ENCODE measurements at places on chromosomes 5 and 9.

DNA sequence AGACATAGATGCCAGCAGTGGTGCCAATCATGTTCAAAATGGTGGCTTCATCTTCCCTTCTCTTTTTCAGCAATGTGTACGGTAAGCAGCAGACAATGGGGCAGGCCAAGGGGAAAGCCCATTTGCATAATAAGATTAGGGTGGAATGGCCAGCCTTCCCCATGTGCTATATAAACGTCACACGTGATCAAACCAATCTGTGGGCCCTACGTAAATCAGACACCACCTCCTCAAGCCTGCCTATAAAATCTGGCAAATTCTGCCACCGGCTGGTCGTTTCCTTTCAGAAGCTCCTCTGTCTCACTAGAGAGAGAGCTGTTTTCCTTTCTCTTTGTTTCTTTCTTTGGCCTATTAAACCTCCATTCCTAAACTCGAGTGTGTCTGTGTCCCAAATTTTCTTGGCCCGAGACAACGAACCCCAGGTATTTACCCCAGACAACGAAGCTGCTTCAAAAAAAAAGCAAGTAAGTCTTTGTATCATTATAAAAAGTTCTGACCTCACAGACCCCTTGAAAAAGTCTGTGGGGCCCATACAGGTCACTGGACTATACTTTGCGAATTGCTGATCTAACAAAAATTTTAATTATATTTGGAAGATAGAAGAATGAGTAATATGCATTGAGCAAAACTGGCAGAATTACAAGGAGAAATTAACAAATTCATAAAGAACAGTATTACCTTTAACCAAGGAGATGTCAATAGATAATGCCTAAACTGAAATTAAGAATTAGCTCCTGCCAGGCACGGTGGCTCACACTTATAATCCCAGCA is 15.2 kb downstream of the ZBTB5 start:
- DNase-seq = no peak

- no peak for DNase-seq
These were observed 167.7 kb downstream of the TARS1 start for GRCh38 chr5:33608344-33609041.

DNA sequence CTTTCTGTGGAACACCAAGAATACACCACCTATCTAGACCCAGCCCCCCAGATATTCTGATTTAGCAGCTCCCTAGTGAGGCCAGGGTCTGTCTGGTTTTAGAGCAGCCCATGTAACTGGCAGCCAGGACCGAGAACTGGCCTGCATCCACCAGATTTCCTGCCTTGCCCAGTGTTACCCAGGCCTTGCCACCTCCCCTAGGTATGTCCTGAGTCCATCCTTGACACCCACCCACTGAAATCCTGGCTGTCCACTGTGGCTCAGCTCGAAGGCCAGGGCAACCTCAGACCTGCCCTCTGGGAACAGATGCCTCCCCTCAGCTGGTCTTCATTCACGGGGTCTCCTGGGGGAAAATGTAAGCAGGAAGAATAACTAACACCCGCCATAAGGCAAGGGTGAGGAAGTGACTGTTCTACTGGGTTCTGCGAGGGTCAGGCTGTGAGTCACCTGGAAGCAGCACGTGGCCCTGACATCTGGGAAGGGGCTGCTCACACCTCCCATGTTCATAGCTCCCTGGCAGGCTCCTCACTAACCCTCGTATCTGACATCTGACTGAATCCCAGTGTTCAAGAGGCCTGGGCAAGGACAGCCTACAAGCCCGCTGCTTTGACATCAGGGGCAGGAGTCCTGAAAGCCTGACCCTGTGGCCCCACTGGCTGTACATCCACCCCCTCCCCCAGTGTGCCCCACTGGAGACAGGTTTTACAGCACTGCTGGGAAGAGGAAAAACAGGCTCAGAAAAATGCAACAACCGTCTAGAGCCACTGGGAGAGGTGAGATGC is 72.7 kb downstream of the SEMA4D start:
- DNase-seq = no peak

- peak; percentile 75 for DNase-seq
These were observed 35.2 kb downstream of the RAI14 start for GRCh38 chr5:34691326-34691725.

DNA sequence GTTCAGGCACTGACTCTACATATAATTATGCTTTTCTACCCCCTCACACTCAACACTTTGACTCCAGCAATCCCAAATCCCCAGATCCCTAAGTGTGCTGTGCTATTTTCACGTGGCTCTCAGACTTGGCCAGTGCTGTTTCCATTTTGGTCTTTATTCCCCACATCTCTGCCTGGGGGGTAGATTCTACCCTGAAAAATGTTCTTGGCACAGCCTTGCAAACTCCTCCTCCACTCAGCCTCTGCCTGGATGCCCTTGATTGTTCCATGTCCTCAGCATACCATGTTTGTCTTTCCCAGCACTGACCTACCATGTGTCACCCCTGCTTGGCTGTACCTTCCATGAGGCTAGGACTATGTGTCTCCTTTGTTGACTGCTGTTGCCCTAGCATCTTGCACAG is 43.0 kb downstream of the FXN start:
- DNase-seq = peak; percentile 18

- no peak for DNase-seq
These were observed 1.9 kb upstream of the PPP2CA start for GRCh38 chr5:134227776-134228175.

DNA sequence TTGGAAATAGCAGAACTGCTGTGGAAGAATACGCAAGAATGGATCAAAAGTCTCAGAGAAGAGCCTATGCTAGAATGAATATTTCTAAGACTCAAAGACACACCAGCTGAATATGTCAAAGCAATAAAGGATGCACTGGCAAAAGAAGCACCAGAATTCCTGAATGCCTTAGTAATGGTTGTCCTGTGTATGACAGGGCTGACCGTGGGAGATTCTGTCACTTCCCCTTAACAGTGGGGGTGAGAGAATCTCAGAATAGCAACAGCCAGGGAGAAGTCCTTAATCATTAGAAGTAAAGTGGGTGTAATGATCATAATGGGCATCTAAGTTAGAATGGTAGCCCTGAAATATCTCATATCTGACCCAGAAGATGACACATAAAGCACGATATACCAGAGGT is 14.6 kb upstream of the PRR16 start:
- DNase-seq = peak; percentile 69

DNA sequence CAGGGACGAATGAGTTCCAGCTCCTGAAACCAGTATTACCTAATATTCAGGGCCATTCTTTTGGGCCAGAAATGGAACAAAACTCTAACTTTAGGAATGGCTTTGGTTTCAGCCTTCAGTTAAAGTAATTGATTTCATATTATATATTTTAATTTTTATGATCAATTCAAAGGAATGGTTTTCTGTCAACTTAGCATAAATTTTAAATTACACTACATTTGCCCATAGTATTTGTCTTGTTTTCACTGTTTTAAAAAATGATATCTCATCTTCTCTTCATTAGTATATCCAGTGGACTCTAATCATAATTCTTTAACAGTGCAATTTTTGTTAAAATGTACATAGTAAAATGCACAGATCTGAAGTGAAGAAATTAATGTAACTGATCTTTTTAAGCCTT is 1.9 kb upstream of the PCDHB16 start:
- no peak for DNase-seq

DNA sequence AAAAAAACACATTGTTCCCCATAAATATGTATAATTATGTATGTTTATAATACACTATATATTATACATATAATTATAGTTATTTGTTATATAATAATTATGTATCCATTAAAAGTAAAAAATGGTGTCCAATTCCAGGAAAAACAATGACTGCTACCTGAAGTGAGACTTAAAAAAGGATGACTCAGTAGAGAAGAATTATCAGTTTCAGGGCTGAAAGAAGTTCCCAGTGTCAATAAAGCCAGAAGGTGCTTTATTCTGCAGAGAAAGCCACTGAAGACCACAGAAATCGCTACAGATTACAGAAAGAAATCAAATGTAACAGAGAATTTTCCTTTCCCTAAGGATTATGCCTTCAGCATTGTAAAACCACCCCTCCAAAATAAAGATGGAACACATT is 50.9 kb downstream of the ANKRD31 start:
- DNase-seq = no peak

DNA sequence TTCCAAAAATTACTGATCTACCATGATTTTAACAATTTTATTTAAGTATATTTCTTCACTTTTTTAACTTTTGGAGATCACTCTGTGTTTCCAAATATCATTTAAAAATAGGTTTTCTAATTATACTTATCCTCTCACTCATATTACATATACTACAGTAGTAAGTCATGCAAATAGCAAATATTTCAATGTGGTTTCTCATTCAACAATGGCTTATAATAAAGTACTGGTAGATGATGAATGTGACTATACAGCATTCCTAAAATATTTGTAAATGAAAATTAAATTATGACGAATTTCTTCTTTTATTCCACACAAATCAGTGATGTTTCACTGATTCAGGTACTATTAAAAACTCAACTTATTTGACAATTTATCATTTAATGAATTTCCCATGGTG is 176.3 kb upstream of the MEF2C start:
- DNase-seq = no peak

DNA sequence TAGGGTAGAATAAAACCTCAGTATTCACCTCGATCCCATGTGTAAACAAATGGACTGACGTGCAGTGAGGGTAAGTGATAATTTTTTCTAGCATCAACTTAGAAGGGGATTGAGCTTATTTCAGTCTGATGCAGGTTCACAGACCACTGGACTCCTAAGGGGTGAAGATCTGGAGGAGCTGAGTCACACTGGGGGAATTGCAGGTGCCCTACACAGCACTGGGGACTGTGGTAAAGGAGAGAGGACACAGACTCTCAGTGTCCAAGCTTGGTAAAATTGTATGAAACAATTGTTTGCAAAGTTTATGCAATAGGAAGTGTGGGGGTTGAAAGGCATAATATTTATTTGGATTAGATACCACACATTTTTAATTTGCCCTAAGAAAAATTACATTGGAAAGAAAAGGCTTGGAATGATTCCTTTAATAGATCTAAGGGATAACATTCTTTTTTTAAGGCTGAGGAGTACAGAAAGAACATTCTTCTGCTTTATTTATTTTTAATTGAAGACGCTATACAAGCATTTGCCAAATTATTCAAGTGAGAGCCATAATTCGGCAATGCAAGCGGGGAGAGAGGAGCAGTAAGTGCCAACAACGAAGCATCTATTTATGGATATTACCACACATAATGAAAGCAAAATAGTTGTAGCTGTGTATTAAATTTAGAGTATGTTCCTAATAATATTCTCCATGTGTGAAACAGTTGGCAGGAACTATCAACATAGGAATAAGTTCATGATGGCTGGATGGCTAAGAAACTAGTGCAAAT is 766.9 kb upstream of the ADAMTS16 start:
- DNase-seq = no peak

DNA sequence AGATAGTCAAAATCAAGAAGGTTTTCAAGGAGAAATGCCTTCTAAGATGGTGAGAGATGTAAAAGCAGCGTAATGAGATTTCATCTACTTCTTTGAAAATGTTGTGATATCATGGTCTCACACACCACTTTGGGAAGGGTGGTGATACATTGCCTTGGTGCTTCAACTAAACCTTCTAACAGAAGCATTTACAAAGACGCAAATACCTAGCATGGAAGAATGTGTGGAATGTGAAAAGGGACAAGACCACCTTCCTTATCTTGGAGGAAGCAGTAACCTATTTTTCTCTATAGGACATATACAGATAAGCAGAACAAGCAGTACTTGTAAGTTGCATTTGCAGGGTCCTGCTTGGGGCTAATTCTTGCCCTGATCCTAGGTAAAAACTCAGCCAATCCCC is 38.8 kb downstream of the PCA3 start:
- no peak for DNase-seq

DNA sequence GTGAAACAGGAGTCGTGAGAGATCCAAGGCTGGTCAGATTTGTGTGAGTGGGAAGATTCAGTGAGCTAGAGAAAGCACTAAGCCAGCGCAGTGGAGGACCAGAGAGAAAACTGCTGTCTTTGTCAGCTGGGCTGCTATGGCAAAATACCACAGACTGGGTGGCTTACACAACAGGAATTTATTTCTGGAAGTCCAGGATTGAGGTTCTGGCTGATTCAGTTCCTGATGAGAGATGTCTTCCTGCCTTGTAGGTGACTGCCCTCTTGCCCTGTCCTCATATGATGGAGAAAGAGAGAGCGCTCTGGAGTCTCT is 24.2 kb upstream of the ANKRD33B start:
- peak; percentile 90 for DNase-seq

DNA sequence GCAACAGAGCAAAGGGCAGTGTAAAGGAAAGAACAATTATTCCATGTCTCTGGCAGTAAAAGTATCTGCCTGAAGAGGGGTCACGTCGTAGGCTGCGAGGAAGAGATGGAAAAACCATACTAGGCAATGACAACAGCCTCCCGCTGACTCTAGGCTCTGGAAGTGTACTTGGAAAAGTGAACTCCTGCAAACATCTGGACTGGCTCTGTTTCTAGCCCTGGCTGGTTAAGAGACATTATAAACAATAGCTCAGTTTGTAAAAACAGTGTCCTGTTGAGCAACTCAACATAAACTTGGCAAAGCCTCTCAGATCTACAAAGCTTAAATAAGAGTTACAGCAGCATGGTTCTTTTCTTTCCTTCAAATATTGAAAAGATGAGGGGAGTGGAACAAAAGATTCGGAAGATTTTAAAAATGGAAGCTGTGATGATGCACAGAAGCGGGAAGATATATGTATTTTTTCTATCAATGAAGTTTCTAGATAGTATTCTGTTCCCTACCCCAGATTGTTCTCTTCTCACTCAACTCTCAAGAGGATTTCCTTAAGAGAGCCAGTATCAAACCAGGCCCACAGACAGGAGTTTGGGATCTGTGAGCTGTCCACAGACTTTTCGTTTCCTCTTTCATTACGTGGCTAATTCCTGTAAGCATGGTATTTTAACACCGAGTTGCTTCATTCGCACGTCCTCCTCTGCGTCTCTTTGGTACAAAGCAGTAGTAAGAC is 79.4 kb downstream of the SPTLC1 start:
- DNase-seq = peak; percentile 87
